CD4-positive, alpha-beta T cell treated with Interleukin-21 for 1 hour (primary cell): ENCODE measurements at places on chromosomes 5 and 9.

DNA sequence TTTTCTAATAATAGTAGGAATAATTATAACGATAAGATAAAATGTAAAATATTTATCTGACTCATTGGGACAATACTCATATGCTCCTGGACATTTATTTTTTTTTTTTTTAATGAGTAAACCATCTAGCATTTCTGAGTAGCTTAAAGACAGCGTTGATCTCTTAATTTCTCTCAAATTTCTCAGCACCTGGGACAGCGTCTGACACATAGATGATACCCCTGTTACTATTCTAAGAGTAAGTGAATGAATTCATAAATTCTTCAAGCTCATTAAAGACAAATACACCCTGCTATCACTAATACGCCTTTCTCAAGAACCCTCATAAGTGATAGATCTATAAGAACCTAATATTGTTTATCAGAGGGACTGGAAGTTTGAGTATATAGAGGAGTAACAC is 12.0 kb upstream of the HTR4 start:
- no peak for DNase-seq

DNA sequence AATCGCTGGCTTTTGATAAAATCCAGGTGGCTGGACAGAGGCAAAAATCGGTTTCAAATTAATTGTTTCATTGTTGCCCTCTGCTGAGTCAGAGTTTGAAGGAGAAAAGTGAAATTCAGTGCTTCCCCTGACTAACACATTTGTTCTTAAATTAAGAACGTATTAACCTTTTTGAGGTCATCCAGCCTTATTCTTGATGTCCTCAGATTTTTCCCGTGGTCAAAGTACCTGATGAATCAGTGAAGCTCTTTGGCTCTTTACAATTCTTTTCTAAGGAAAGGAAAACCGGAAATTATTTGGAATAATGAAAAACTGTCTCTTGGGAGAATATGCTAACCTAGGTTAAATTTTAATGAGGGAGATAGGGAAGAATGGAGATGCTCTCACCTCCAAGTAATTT is 21.6 kb downstream of the OSMR start:
- no peak for DNase-seq

- no peak for DNase-seq
These were observed 2.0 kb downstream of the NR2F1-AS1 start for GRCh38 chr5:93578813-93579691.

DNA sequence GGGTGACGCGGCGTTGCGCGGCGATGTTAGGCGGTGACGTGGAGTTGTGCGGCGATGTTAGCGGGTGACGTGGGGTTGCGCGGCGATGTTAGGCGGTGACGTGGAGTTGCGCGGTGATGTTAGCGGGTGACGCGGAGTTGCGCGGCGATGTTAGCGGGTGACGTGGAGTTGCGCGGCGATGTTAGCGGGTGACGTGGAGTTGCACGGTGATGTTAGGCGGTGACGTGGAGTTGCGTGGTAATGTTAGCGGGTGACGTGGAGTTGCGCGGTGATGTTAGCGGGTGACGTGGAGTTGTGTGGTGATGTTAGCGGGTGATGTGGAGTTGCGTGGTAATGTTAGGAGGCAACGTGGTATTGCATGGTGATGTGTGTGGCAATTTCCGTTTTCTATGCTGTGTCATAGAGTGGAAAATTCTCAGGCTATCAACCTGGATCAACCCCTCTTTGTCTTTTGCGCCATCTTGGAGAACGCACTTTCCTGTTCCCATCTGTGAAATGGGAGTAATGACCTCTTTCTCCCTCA is 76.0 kb downstream of the ANKRD33B start:
- DNase-seq: no peak

DNA sequence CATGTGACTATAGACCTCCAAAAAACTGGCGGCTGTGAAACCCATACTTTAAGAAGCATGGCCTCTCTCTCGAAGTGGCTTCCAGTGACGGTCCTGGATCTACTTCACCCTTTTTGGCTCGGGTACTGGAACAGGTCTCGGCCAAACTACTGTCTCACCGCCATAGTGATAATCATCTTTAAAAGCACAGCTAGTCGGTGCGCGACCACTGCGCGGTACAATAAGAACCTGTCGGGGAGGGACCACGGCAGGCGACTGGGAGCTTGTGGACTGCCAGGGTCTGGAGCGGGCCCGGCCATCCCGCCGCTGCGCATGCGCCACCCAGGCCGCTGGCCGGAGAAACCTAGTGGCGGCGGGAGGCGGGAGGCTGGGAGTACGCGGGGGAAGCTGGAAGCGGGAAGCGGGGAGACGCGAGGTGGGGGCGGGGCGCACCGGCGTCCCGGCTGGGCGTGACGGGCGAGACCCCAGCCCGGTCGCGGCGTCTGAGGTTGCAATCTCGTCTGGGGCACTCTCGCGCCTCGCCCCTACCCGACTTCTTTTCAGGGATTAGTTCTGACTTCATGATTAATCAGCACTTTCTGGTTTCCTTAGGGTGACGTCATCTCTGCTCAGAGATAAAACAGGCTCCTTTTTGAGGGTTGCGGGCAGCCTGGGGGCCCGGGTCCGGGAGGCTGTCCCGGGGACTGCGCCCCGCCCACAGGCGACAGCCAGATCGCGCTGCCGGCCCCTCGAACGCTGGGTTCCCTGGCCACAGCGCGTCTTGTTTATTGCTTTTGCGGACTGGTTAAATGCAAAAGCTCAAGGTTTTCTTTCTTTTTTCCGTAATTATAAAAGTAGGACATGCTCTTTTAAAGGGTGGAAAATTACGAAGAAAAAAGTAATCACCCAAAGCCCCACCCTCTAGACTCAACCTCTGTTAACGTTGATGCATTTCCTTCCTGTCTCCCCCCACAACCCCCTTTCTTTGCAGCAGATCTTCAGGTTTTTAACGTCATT is 266.8 kb downstream of the CWC27 start:
- DNase-seq: peak; percentile 91

- DNase-seq: no peak
These were observed 459.8 kb downstream of the CCDC171 start for GRCh38 chr9:16012621-16013020.

DNA sequence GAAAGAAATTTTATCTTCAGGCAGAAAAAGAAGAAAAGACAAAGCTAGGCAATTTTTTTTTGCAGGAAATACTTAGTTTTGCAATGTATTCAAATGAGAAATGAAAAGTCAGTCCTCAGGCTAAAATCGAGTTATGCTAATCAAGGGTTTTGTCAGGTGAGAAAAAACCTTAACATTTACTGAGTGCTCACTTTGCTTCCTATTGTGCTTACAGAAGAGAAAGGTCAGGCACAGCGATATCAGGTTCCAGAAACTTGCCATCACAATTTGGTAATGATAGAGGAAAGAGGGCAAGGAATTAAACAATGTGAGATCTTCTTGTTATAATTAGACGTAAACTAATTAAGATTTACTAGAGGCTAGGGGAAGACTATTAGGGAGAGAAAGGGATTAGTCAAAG is 431.7 kb upstream of the CTNND2 start:
- no peak for DNase-seq

- DNase-seq: no peak
These were observed 1106.0 kb downstream of the TAF11L14 start for GRCh38 chr5:18740301-18740700.

DNA sequence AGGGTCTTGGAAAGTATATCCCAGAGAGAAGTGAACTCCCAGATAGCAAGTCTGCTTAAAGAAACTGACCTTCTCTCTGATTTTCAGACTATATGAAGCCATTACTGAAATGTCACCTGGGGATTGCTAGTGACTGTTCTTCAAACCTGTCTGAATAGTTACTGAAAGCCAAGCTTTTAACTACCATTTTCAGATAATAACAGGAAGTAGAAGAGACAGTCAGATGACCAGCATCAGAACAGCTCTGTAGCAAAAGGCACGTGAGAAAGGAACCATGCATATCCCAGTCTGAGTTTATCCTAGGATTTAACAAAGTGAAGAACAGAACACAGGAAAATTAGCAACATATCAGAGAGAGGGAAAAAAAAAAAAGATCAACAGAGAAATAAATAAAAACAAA is 74.9 kb upstream of the SELENOP start:
- no peak for DNase-seq

DNA sequence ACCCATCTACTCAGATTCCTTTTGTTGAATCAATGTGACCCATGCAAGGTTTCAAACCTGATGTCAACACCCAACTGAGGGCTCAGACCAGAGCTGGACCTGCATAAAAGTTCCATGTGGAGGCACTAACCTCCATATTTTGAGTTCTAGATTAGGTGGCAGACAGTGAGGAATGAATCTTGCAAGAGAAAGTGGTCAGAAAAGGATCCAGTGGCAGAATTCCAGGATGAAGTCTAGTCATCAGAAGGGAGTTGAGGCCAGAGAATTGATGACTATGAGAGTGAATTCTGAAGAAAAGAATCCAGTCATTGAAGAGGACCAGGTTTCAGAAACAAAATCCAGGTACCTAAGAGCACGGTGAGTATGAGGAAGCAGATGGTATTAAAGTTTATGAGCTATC is 205.1 kb upstream of the RGMB start:
- DNase-seq: no peak

GRCh38 chr5:181099602-181100086 is 31.3 kb downstream of the OR2V1 start:
- no peak for DNase-seq

DNA sequence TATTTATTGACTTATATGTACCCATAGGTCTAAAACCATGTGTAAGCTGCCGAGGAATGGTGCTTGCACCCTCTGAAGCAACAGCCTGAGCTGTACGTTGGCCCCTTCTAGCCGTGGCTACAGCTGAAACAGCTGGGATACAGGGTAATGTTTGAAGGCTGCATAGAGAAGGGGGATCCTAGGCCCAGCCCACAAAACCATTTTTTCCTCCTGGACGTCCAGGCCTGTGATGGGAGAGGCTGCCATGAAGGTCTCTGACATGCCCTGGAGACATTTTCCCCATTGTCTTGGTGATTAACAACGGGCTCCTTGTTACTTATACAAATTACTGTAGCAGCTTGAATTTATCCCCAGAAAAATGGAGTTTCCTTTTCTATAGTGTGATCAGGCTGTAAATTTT is 244.7 kb downstream of the COMMD10 start:
- no peak for DNase-seq

DNA sequence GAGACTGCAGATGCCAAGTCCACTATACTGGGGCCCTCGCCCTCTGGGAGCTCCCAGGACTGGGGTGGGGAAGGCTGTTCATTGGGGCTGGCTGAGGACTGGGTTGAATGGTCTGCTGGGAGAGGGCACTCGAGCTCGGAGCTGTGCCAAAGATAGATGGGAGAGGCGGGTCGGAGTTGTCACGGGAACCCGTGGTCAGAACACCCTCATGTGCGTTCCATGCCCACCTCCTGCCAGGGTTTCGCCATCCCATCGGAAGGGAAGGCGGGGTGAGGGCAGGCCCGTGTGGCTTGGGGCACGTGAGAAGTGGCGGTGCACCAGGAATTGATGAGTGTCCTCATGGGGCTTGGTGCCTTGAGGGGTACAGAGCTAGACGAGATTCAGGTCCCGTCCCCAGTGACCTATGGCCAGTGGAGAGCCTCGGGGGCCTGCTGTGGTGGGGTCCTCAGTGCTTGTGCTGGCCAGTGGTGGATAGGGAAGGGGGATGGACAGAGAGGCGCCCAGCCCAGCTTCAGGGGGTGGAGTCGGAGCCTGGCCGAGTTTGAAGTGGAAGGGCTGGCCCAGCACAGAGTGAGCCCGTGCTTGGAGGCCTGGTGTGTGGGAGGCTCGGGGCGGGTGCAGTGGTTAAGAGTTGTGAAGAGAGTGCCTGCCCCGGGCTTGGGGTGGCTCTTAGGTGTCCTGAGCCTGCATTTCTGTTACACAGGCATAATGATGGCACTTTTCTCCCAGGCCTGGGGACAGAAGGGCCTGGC is 4.3 kb downstream of the CACFD1 start:
- DNase-seq: no peak
